ENCODE measurements at places on chromosomes 7 and 10.

- DNase-seq: no peak
Measured at GRCh38 chr10:8278099-8278498, 223.6 kb downstream of the GATA3 start.

DNA sequence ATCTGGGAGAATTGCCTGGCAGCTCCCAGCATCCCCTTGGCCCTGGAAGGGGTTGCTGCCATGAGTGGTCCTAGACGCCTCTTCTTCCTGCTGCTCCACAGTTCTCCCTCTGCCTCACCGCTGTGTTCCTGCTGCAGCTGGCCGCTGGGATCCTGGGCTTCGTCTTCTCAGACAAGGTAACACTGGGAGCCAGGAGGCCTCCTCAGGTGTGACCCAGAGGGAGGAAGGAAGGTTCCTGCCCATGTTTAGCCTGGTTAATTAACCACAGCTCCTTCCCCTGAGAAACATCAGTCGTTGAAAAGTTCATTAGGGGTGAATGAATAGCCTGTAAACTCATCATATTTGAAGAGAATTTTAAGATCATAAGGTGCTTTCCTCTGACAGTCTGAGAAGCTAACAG is 18.2 kb downstream of the TSPAN33 start:
- no peak for DNase-seq

DNA sequence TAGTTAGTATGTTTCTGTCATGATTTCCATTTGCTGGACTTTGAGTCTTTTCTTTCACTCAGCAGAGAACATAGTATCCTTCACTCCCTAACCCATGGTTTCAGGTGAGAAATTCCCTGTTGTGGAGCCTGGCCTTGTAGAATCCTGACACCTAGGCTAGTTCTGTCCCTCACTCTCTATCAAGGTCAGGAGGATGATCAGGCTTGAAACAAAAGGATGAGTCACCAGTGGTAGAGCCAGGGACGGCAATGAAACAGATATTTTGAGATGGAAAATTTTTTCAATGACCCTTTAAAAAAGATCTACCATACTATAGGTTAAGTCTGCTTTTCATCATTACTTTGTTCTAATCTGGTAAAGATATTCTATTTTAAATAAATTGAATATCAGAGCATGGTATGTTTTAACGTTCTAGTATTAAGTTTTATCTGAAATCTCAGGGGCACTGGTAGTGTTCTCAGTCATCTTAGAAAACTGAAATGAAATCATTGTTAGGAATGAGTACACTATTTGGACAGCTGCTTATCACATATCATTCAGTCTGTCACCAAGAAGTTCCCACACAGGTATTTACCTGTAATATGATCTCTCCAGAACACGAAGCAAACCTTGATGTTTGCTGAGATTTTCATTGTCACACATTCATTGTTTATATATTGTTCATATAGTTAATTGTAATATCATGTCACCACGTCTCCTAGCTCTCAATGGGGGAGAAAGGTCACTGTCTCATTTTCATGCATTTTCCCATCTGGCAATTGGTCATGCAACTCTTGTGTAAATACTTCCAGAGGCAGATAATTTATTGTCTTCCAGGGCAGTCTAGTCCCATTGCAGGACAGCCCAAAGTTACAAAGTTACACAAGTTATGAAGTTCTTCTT is 299.9 kb upstream of the LRRTM3 start:
- DNase-seq: peak; percentile 68

DNA sequence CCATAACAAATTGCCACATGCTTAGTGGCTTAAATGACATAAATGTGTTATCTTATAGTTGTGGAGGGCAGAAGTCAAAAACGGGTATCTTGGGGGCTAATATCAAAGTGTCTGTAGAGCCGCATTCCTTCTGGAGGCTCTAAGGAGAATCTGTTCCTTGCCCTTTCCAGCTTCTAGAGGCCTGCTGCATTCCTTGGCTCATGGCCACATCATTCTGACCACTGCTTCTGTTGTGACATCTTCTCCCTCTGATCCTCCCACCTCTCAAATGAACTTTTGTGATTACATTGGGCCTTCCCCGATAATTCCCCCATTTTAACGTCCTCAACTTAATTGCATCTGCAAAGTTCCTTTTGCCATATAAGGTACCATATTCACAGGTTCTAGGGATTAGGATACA is 76.1 kb downstream of the CYP26A1 start:
- DNase-seq: no peak

- DNase-seq: no peak
Measured at GRCh38 chr10:77620731-77621130, 16.9 kb downstream of the KCNMA1 start.

DNA sequence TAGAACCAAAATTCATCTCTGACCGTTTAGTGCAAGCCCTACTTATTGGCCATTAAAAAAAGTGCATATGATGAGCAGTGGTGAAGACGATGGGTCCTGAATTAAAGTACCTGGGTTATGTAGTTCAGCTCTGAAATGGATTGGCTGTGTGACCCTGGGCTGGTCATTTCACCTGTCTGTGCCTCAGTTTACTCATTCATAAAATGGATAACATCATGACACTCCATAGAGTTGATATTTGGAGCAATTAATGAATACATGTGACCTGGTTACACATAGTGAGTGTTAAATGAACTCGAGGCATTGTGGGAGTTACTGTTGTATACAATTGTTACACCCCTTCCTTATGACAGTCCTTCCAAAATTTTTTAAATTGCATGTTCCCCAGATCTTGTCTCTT is 9.1 kb downstream of the MAP3K8 start:
- DNase-seq: no peak

GRCh38 chr7:97842772-97843345 is 29.3 kb downstream of the ASNS start:
- no peak for DNase-seq

GRCh38 chr10:48463318-48464003 is 141.4 kb downstream of the ARHGAP22 start:
- DNase-seq: peak; percentile 26

DNA sequence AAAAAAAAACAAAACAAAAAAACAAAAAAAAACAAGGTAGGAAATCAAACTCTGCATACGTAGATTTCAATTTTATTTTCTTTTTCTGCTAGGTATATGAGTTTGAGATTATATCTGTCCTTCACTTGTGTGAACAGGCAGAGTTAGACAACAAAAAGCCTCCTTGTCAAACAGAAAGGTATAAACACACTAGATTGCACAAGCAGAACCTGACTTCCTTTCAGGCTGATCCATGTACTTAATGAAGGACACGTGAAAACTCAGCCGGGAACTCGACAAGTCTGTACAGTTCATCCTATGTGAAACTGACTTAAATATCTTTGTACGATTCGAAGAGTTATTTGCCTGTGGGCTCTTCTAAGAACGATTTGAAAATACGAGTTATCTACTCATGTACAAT is 254.1 kb downstream of the ARL4A start:
- DNase-seq: no peak

DNA sequence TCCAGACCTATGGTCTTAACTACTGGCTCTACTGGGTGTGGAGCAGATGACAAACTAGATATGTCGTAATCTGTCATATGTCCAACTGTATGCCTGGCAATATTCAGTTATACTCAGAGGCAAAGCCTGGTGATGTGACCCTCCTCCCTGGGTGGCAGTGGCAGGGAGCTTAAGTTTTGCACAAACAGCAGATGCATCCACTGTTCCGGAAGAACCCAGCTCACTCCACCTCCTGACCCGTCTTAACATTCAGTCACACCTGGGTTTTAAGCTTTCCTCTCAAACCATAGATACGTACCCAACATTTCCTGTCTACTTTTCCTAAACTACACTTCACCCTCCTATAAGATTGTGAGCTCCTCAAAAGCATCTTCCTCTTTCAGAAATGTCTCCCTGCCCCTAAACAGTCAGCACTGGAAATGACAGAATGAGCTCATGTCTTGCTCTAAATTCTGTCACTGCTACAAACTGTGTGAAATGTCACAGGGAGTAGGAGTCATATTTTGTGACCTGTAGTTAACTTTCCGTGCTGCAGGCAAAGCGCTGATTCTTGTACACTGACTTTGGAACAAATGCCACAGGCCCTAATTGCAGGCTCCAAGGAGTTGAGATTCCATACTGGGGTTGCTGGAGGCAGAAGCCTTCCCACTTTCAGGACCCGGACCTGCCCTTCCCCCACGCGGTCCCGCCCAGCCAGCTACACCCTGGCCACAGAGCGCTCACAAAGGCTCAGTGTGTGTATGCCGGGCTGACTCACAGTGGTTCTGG is 23.9 kb downstream of the SCD start:
- DNase-seq: peak; percentile 82

- DNase-seq: peak; percentile 43
Measured at GRCh38 chr7:142557971-142558582, 191.2 kb upstream of the PRSS1 start.

- no peak for DNase-seq
Measured at GRCh38 chr7:24966802-24967201, 13.2 kb downstream of the OSBPL3 start.

DNA sequence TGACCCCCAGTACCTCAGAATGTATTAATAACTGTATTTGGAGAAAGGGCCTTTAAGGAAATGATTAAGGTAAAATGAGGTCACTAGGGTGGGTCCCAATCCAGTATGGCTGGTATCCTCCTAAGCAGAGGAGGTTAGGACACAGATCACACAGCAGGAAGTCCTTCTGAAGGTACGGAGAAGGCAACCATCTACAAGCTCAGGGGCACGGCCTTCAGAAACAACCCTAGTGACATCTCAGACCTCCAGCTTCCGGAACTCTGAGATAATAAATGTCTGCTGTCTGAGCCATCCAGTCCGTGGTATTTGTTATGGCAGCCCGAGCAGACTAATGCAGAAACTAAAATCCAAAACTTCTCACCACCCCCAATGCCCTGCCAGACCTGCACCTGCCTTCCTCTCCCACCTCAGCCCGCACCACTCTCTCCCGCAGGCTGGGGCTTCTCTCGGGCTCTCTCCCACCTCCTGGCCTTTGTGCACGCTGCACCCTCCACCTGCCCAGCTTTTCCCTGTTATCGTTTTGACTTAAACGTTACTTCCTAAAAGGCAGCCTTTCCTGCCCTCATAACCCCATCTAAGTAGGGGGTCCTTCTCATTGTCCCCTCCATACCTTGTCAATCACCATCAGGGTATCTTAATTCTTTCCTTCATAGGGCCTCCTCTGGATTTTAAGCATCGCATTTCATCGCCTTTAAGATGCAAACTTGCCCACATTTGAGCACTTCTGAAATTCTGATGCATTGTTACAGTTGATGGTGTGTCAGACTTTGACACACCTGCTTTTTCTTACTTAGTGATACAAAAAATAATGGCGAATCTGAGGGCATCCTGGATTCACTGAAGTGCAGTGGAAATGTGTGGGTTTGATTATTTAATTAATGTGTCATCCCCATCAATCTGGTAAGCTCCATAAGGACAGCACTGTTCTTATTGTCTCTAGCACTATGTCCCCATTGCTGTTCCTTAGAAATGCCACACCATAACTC is 32.2 kb upstream of the AQP1 start:
- DNase-seq: no peak

GRCh38 chr10:35928748-35929147 is 286.7 kb upstream of the FZD8 start:
- DNase-seq: no peak

DNA sequence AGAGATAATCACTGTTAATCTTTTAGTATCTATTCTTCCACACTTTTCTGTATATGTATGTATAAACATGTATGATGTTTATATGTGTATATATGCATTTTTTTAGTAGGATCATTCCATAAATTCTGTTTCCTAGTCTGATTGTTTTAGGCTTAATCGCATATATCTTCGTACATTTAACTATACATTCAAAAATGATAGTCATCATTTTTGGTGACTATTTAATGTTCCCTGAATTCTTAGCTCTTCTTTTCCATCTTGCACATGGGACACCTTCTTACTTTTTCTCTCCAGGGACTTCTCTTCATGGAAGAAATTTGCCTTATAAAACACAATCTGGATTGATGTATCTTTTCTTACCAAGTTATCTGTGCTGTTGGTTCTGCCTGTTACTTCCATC is 42.1 kb downstream of the ZNF277 start:
- no peak for DNase-seq

- DNase-seq: no peak
Measured at GRCh38 chr7:30838008-30838407, 66.8 kb downstream of the MINDY4 start.

- DNase-seq: peak; percentile 89
Measured at GRCh38 chr10:121598263-121599249, at the start of gene FGFR2. TSS of gene FGFR2 (minus strand) at chr10:121598444. CDS start at chr10:121593817, 4,627 bp downstream.

GRCh38 chr7:44486693-44487092 is 3.8 kb downstream of the NUDCD3 start:
- DNase-seq: no peak

- no peak for DNase-seq
Measured at GRCh38 chr10:112461029-112461887, 14.2 kb downstream of the VTI1A start.

GRCh38 chr7:144102041-144102440 is 7.3 kb upstream of the OR2A2 start:
- no peak for DNase-seq

GRCh38 chr10:70906031-70906783 is 17.8 kb upstream of the PCBD1 start:
- no peak for DNase-seq

DNA sequence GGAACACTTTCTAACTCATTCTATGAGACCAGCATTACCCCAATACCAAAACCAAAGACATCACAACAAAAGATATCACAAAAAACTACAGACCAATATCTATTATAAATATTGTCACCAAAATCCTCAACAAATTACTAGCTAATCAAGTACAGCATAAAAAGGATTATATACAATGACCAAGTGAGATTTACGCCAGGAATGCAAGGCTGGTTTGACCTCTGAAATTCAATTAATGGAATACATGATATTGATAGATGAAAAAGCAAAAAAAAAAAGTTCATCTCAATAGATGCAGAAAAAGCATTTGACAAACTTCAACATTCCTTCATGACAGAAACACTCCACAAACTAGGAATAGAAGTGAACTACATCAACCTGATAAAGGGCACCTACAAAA is 175.3 kb downstream of the LCOR start:
- DNase-seq: no peak

DNA sequence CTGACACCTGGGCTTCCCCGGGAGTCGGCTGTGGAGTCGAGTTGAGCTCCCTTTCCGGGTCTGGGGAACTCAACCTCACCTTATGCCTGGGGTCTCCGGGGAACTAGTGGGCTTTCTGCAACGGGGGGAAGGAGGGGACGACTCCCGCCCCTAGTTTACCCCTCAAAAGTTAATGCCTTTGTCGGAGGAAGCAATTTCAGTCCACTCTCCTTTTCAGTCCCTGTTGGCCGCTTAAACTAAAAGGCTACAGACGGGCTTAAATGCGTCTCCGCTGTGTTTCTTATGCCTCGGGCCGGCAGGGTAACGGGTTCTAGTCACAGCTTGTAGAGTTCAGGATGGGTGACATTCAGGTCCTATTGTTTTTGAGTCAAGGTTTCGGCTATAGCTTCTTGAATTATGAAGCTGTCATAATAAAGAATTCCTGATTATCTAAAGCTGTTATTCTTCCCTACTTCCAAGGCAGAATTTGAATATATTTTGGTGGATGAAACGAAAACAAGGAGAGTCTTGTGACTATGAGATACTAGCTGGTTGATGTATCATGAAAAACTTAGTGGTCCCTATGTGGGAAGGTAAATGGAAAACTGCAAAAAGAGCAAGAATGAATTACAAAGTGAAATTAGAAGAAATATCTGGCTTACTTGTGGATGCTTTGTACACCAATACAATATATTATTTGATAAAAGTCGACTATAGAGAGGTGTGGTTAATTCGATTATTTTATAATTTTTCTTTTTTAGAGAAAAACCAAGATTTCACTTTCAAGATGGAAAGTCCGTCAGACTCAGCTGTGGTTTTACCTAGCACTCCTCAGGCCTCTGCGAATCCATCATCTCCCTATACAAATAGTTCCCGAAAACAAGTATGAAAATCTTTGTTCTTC is 495 bp downstream of the SFR1 start:
- DNase-seq: no peak

GRCh38 chr10:5927306-5927705 is 37.3 kb downstream of the FBH1 start:
- no peak for DNase-seq

All from SJCRH30 (cell line).